ENCODE measurements at places on chromosomes 1 and 21.

DNA sequence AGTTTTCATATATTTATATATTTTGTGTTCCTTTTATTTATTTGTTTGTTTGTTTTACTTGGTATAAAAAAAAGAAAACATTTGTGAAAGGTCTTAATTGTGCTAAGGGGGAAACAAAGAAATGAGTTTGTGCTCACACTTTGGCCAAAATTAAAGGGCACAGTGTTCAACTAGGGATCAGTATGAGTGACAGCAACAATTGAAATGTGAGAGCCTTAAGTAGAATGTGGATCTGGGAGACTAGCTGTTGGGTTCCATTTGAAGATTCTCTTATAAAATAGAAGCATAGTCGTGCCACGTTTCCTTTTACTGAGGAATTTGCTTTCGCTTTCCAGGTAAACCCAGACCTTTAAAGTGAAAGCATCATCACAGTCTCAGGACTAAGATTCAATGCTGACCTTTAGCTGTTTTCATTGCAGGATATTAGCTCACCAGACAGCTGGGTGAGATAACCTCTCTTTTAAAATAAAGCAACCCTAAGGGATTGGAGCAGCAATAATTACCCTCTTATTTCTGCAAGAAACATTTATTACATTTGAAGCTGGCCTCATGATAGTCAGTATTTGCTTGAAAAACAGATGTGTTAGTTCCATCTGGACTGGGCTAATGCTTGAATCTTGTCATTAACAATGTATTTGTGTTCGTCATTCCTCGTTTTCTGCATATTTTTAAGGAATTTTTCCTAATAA lies 37.1 kb upstream of the CD55 start:
- peak; percentile 64 for DNase-seq

- no peak for DNase-seq
These were observed 45.4 kb upstream of the PLD5 start for GRCh38 chr1:242569867-242570266.

DNA sequence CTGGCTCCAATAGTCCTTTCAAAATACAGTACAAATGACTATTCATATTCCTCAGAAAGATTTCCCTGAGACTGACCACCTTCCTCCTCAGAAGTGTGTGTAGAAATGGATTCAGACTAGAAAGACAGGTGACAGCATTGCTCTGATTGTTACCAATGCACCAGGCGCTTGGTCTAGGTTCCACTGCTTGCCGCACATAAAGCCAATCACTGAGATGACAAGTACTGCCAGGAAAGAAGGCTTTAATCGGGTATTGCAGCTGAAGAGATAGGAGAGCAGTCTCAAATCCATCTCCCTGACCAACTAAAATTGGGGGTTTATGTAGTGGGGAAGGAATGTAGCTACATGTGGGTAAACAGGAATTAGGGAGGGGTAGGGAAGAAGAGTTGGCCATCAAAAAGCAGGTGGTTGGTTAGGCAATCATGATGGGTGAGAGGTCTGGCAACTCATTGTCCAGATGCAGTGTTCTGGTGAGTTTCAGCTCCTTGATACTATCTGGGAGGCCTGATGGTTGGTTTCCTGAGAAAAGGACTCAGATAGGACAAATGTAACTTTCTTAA lies 98.0 kb downstream of the KCNH1 start:
- DNase-seq = no peak

GRCh38 chr1:167837326-167837725 lies 76.6 kb downstream of the ADCY10 start:
- no peak for DNase-seq

- peak; percentile 75 for DNase-seq
These were observed 948 bp downstream of the TXLNA start for GRCh38 chr1:32180186-32181060.

- no peak for DNase-seq
These were observed 86.9 kb downstream of the SMYD2 start for GRCh38 chr1:214367841-214368240.

GRCh38 chr1:113674591-113674990 lies 84.7 kb downstream of the PHTF1 start:
- no peak for DNase-seq

GRCh38 chr1:225813214-225813964 lies 3.5 kb downstream of the EPHX1 start:
- DNase-seq = peak; percentile 96

GRCh38 chr1:230308039-230308438 lies 118.1 kb downstream of the PGBD5 start:
- DNase-seq = peak; percentile 64

DNA sequence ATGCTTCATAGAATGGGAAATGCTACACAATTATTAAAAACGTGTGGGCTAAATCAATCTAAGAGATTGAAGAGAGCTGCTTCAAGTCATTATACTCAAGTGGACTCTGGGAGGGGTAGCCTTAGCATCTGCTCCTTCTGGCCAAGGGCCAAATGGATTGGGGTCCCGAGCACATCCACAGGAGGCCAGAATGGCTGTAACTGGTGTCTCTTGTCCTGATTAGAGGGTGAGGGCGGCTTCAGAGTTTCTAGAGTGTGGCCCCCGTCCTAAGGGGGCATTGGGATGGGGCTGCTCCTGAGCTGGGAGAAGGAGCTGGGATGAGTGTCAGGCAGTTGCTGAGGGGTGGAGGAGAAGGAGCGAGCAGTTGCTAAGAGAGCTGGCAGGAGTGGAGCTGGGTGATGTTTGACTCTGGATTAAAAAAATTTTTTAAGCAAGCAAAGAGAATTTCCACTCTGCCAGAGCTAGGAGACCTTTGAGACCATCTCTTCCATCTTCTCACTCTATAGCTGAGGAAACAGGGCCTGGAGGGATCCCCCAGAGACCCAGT lies 71.3 kb upstream of the TLR5 start:
- no peak for DNase-seq

DNA sequence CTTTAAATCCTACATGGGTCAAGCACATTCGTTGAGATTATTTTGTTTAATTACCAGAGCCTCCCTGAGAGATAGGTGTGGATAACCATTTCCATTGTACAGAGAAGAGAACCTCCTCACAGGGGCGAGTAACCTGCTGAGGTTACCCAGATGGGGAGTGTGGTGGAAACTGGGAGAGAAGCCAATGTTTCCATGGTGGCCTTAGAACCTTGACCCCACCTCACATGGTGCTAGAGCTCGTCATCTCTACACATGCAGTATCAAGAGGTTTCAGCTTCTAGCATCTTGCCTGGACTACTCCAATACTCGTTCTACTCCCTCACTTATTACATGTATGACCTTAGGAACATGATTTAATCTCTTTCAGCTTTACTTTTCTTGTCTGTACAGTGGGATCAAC lies 4.8 kb downstream of the REG4 start:
- DNase-seq = no peak
